ENCODE measurements at places on chromosomes 7 and 10.
A peak's percentile ranks its signal among the peaks of the same experiment; 100 is the strongest.

DNA sequence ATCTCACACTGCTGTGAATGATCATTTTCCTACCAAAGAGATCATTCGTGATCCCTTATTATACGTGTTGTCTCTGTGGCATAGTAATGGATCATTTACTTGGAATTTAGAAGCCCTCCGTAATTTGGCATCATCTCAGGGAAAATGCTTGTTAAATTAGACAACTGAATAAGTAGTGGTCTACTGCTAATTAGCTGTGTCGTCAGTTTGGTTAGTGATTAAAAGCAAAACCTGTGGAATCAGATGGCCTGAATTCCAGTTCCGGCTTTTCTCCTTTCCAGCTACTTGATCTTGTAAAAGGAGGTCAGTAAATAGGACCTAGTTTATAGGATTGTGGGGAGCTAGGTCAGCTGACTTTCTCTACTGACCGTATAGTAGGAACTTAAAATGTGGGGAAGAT lies 65.6 kb downstream of the RBM33 start:
- H3K36me3 ChIP-seq: peaks cover 4% of the 10 kb centered on the region
- no peak for DNase-seq
- H3K4me3 ChIP-seq: no peak overlapping the region
- H3K4me1 ChIP-seq: peaks cover 27% of the 10 kb centered on the region
- peaks cover 5% of the 10 kb centered on the region for H3K27me3 ChIP-seq

DNA sequence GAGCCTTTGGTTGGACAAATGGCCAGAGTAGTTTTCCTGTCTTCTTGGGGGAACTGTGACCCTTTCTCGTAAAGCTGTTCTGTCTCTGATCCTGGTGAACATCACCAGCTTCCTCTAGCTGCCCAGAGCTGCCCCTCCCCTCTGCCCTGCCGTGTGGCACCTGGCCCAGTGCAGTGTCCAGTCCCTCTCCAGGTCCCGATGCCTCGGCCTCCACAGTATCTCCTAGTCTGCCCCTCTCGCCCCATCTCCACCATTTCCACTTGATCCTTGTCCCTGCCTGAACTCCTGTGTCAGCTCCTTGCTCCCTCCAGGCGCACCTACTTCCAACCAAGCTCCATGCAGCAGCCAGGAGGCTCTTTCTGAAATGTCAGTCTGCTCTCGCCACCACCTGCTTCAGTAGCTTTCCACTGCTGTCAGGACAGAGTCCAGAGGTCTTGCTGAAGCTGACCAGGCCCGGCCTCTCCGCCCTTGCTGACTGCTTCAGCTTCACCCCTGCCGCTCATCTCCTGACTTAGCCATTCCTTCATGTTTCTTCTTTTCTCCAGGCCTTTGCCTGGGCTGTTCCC lies 133.6 kb downstream of the GRK5 start:
- peak overlapping the region; percentile 51 for H3K27ac ChIP-seq
- no peak for DNase-seq
- H3K36me3 ChIP-seq: peaks cover 25% of the 10 kb centered on the region
- no peak overlapping the region for H3K4me3 ChIP-seq
- H3K4me1 ChIP-seq: peaks cover 67% of the 10 kb centered on the region
- H3K27me3 ChIP-seq: peaks cover 5% of the 10 kb centered on the region

GRCh38 chr10:56383806-56384205 lies 22.7 kb upstream of the ZWINT start:
- DNase-seq: no peak
- H3K4me3 ChIP-seq: no peak overlapping the region
- H3K4me1 ChIP-seq: no peaks in the 10 kb centered on the region
- H3K27me3 ChIP-seq: peaks cover 2% of the 10 kb centered on the region
- no peak overlapping the region for H3K27ac ChIP-seq

- H3K4me1 ChIP-seq: peaks cover 81% of the 10 kb centered on the region
- H3K36me3 ChIP-seq: peaks cover 64% of the 10 kb centered on the region
- no peak overlapping the region for H3K27ac ChIP-seq
- peaks cover 2% of the 10 kb centered on the region for H3K27me3 ChIP-seq
- H3K4me3 ChIP-seq: no peak overlapping the region
Observed at GRCh38 chr10:8072211-8072610, 17.7 kb downstream of the GATA3 start.

- H3K27me3 ChIP-seq: peaks cover 14% of the 10 kb centered on the region
- no peak overlapping the region for H3K4me3 ChIP-seq
- DNase-seq: no peak
- H3K36me3 ChIP-seq: no peaks in the 10 kb centered on the region
- no peak overlapping the region for H3K27ac ChIP-seq
- H3K4me1 ChIP-seq: no peaks in the 10 kb centered on the region
Observed at GRCh38 chr10:99466632-99467223, 36.3 kb upstream of the GOT1 start.

DNA sequence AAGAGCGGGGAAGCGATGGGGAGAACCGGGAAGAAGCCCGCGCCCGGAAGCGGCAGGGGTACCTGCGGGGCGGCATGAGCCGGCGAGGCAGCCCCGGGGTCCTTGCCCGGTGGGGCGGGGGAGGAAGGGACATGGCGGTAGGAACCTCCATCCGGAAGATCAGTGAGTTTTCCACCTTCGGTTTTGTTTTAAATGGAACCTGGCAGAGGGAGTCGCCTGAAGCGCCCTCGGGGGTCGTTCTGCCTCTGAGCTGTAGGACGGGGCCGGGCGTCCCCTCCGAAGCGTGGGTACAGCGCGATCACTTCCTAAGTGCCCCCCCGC lies 471 bp downstream of the PFKP start:
- peaks cover 6% of the 10 kb centered on the region for H3K36me3 ChIP-seq
- H3K27ac ChIP-seq: no peak overlapping the region
- no peak for DNase-seq
- peaks cover 27% of the 10 kb centered on the region for H3K4me1 ChIP-seq

DNA sequence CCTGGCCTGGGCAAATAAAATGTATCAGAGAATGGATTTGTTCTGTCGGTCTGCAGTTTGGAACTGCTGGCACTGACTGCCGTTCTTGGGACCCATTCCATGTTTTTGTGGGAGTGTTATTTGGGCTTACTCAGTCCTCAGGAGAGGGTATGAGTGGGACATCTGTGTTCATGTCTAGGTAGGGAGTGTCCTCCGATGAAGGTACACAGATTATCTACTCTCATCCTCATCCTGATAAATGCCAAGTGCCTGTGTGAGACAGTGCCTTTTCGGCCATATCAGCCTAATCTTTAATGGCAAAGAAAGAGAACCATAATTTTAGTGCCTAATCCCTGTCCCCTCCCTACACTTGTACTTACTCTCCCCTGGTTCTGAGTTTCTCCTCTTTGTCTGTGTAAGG lies 409.4 kb downstream of the REEP3 start:
- no peak for DNase-seq
- H3K4me3 ChIP-seq: no peak overlapping the region
- no peaks in the 10 kb centered on the region for H3K4me1 ChIP-seq
- H3K36me3 ChIP-seq: no peaks in the 10 kb centered on the region

GRCh38 chr7:101535351-101535751 lies 93.7 kb downstream of the MYL10 start:
- DNase-seq: peak; percentile 45
- peak overlapping the region; percentile 48 for H3K4me3 ChIP-seq
- H3K36me3 ChIP-seq: no peaks in the 10 kb centered on the region
- no peak overlapping the region for H3K27ac ChIP-seq
- H3K4me1 ChIP-seq: peaks cover 24% of the 10 kb centered on the region
- H3K27me3 ChIP-seq: no peaks in the 10 kb centered on the region

DNA sequence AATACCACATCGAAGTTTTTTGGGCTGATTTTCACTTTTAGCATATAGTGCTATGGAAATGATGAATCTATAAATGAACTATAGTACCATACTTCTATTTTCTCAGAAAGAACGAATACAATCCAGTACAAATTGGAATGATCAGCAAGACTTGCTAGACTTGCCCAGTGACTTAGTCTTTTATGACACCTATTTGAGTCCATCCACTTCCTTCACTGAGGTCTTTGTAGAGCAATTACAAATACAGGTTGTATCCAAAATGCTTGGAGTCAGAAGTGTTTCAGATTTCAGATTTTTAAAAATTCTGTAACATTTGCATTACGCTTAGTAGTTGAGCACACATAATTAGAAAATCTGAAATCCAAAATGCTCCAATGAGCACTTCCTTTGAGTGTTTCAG lies 104.3 kb downstream of the NRBF2 start:
- peaks cover 48% of the 10 kb centered on the region for H3K4me1 ChIP-seq
- H3K36me3 ChIP-seq: no peaks in the 10 kb centered on the region
- H3K4me3 ChIP-seq: no peak overlapping the region
- H3K27ac ChIP-seq: no peak overlapping the region
- no peak for DNase-seq
- H3K27me3 ChIP-seq: no peaks in the 10 kb centered on the region
